NCI-H460 (cell line): ENCODE measurements at places on chromosomes 4 and X.

DNA sequence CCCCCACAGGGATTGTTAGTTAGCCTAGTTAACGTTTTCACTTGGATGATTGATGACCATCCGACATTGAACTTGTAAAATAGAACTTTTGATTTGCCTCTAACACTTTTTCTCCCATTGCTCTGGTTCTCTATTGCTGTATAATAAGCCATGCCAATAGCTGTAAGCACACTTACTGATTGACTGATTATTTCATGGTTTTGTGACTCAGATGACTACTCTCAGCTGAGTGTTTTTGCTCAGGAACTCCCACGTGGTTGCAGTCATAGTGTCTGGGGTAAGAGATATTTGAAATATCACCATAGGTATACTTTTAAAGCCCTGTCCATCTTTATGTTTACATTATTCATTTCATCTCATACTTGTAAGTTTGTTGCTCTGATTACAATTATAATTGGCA is 1285.5 kb downstream of the STIM2 start:
- DNase-seq: no peak

GRCh38 chrX:145623453-145623852 is 194.2 kb upstream of the SLITRK2 start:
- DNase-seq: no peak

DNA sequence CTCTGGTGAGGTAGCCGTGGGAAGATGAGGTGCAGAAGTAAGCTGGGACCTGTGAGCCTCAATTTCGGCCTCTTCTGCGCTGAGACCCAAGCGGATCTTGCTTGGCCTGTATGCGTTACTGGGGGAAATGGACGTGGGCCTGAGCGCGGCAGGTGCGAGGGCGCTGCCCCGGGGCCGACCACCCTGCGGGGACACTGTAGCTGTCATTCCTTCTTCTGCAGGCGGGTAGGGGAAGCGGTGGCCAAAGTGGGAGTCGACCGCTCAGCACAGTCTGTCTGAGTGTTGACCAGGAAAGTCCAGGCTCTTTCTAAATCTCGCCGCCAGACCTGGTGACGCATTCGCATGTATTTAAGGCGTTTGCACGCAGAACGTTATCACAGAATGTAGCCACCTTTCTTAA is 3.3 kb upstream of the LRAT start:
- no peak for DNase-seq

- DNase-seq: peak; percentile 45
Observed at GRCh38 chr4:53490965-53491622, 100.2 kb downstream of the LNX1 start.

DNA sequence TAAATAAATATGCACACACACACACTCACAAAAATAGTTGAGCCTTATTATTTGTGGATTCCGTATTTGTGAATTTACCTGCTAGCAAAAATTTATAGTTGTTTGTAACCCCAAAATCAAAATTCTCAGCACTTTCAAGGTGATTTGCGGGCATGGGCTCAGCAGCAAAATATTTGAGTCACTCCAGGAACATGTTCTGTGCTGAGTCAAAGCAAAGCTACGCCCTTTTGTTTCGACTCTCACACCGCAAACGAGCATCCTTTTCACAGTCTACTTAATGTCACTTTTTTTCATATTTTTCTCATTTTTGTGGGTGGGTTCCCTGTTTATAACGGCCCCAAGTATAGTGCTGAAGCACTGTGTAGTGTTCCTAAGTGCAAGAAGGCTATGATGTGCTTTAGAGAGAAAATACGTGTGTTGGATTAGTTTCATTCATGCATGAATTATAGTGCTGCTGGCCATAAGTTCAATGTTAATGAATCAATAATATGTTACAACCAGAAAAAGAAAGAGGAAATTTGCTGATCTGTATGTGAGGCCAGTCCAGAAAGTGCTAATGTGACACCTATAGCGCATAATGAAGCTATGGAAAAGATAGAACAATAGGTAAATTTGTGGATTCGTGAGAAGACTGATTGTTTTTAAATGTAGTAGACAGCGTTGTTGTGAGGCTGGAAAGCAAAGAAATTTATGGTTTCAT is 723.2 kb upstream of the AGA start:
- DNase-seq: no peak

DNA sequence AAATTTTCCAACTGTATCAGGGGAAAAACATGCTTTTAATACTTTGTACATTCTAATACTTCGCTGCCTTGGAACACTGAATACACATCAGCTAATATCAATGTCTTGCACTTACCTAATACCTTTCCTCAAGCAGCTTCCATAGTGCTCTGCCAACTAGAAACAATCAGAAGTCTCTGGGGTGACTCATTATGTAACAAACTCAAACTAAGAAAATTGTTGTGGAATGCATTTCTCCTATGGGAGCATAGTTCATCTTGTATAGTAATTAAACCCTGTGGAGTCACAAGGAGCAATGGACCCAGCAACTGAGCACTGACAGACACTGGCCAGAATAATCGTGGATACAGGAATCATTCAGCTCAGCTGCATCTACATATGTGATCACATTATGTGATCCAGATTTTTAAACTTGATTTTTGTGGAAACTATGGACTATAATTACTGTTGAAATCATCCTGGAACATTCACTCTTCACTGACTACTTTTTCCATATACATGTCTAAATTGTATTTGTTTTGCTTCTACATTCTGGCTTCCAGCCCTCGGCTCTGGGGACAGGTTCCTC is 496.9 kb downstream of the TMA16 start:
- DNase-seq: no peak

DNA sequence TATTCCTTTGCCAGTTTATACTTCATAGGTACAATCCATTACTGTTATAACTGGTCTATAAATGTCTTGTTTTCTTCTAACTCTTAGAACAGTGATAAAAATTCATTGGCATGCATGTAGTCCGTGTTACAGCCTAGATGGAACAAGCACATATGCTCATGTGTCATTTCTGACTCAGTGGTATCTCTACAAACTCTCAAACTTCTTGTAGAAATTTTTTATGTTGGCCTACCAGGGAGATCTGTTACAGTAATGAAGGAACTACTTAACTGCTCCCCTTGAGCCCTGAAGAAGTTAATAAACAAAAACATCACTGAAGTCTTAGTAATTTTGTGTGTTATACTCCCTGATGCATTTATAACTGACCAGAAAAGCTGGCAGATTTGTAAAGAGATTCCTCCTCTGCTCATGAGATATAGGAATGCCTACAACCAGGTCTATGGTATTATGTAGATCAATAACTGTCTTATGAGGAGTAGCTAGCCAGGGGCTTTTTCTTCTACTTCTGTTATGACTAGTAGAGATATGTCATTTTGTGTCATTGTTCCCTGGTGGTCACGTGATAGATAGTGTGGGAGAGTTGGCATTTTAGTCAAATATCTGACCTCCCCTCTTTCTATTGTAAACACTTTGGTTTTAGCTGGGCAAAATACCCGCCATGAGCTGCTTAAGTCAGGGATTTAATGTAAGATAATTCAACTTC is 53.7 kb upstream of the FAAH2 start:
- DNase-seq: no peak
